Peyer's patch (tissue), 4 donors: ENCODE measurements at places on chromosomes 1 and 21.

DNA sequence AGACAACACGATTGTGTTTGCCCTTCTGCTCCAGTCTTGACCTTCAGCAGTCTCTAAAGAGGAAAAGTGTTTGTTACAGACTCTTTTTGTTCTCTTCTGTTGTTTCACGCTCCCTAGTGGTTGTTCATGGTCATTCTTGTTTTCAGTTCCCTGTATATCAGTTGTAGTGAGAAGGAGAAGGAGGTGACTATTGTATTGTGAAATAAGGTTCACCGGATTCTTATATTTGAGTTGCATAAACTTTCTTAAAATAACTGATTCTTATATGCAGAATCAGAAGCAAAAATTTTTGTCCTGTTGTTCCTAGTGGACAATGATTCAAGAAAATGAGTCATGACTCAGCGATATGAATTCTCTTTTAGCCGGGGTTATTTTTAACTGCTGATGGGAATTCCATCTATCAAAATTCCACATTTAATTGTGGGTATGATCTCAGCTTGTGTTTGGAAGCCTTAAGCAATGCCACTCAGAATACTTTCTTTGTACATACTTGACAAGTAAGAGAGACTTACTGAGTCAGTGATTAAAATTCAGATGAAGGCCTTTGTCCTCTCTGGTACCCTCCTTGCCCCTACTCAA, 152.2 kb downstream of the CLEC20A start:
- no peak for DNase-seq

DNA sequence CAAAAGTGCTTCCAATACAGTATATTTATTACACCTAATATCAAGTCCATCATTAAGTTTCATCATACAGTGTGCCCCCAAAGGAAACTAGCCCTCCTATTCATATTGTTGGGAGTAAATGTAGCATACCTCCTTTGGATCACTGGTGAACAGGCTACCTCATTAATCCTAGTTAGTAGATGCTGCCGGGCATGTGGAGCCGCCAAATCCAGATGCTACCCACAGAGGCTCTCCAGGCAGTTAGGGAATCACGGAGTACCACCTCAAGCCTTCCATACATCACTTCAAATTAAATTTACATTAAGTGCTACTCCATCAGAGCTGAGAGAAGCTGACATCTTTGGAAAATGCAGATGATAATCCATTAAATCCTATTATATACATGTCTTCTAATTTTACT, 121.7 kb upstream of the FOXD3 start:
- DNase-seq, result no peak

DNA sequence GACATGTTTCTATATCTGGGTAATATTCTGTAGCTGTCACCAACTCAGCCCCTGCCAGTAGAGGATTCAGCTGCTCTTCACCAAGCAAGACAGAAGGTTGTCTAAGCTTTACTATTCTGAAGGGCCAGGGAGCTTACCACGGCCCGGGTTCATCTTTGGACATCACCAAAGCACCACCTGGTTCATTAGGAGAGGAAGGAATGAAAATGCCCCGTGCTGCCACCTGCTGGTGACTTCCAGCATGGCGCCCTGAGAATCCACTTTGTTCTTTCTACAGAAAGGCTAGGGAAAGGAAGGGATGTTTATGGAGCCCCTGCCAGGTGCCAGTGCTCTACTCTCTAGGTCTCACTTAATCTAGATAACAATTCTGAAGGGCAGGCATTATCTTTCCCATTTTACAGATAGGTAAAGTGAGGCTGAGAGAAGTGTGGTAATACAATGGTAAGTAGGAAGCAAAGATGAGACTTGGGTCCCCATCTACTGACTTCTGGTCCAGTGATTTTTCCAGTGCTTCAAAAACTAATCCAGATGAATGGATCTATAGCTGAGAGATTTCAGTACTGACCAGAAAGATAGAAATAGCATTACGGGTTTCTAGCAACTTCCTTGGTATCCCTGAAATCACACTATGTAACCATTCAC, 79.5 kb downstream of the BEND5 start:
- DNase-seq, result peak; percentile 88

DNA sequence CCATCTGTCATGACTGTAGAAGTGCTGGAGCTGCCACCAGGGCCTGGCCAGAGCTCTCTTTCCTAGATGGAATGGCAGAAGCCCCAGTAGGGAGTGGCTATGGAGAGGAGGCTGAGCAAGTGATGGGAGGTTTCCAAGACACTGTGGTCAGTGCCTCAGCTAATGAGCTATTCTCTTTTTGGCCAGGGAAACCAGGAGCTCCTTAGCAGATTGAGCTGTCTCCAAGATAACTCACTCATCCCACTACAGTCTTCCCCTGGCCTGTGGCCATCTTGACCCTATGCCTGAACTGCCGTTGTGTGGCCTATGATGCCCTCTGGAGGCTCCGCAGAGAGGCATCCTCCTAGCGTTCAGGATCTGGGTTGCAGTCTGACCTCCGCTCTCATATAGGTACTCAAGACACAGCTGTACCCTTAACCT, 60.5 kb downstream of the ERI3 start:
- DNase-seq, result peak; percentile 66

GRCh38 chr21:38315122-38315521, 58.3 kb downstream of the KCNJ15 start:
- no peak for DNase-seq

DNA sequence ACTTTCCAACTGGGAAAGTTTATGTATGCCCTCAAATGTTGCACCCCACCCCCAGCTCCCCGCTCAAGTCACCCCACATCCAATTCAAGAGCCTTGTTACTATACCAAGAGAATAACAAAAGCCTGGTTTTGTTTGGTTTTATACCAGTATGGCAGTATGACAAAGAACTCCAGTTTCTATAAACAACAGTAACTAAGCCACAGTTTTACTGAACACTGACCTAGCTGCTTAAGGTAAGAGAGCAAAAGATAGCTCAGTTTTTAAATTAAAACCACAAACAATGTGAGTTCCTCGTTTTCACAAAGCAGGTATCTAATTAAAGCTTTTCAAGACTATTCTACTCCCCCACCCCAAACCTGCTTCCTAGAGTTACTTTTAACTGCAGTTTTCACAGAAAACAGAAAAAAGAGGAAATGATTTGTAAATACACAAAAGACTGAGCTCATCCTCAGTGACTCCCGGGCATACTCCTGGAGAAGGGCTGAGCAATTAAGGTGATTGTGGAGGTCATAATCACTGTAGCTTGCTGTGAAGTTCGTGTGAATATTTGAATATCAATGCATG, 59.3 kb upstream of the LHX8 start:
- DNase-seq, result no peak

DNA sequence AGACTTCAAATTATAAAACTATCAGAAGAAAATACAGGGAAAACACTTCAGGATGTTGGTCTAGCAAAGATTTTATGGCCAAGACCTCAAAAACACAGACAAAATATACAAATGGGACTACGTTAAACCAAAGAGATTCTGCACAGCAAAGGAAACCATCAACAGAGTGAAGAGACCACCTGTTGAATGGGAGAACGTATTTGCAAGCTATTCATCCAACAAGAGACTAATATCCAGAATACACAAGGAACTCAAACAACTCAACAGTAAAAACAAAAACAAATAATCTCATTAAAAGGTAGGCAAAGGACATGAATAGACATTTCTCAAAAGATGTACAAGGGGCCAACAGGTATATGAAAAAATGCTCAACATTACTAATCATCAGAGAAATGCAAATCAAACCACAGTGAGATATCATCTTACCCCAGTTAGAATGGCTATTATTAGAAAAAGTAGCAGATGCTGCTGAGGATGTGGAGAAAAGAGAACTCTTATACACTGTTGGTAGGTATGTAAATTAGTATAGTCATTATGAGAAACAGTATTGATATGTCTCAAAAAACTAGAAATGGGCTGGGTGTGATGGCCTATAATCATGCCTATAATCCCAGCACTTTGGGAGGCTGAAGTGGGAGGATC, 112.6 kb downstream of the LRIG2 start:
- DNase-seq, result no peak

GRCh38 chr1:54816130-54816529, 15.0 kb upstream of the TTC22 start:
- no peak for DNase-seq

GRCh38 chr1:233777566-233777965, 126.9 kb upstream of the SLC35F3 start:
- no peak for DNase-seq

DNA sequence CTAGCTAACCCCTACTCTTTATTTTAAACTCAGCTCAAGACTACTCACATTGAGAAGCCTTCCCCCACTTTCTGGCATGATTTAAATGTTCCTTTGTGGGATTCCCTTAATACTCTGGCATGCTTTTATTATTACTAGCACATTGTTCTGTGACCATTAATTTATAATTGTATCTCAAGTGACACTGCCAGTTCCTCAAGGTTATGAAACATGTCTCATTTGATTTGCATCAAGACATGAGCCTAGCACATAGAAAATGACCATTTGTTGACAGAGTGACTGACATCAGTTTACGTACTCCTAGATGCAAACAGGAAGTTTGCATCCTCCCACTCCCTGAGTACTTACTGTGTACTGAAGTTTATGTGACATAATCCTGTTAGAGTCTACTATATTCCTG, 15.2 kb downstream of the RGS4 start:
- DNase-seq, result no peak
